Karpas-422 (cell line): ENCODE measurements at places on chromosomes 6 and 20.

GRCh38 chr20:1895674-1896483 lies 672 bp downstream of the SIRPA start:
- H3K4me3 ChIP-seq, result peak overlapping the region; percentile 42; the same call in 1 of the 2 replicates
- H3K36me3 ChIP-seq, result no peaks in the 10 kb centered on the region
- H3K27ac ChIP-seq, result no peak overlapping the region
- peak; percentile 73 for DNase-seq
- peaks cover 41% of the 10 kb centered on the region for H3K4me1 ChIP-seq
- H3K27me3 ChIP-seq, result peaks cover 5% of the 10 kb centered on the region; the same call in 1 of the 2 replicates

DNA sequence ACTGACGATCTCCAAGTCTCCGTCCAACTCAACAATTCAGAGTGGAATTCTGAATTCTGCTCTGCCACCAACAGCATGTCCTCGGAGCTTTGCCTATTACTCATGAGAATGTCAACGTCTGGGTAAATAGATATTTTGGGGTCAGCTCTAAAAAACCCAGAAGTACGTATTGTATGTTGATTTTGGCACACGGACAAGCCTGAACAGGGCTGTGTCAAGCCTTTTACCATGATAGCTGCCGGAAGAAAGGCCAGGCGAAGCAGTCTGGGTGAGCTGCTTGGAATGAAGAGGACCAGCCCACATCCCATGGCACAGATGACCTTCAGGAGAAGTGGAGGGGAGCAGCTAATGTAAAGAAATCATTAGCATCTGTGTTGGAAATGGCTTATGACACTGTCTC lies 88.0 kb upstream of the JAG1 start:
- H3K27ac ChIP-seq, result no peak overlapping the region
- no peak overlapping the region for H3K4me3 ChIP-seq
- H3K27me3 ChIP-seq, result no peaks in the 10 kb centered on the region
- no peaks in the 10 kb centered on the region for H3K36me3 ChIP-seq
- H3K4me1 ChIP-seq, result no peaks in the 10 kb centered on the region

- DNase-seq, result no peak
- peaks cover 10% of the 10 kb centered on the region; the same call in 1 of the 2 replicates for H3K4me1 ChIP-seq
- no peak overlapping the region for H3K27ac ChIP-seq
- H3K4me3 ChIP-seq, result no peak overlapping the region
- no peaks in the 10 kb centered on the region for H3K27me3 ChIP-seq
- H3K36me3 ChIP-seq, result peaks cover under 1% of the 10 kb centered on the region; the same call in 1 of the 2 replicates
Observed at GRCh38 chr6:158170656-158171081, 2.5 kb downstream of the GTF2H5 start.

- H3K36me3 ChIP-seq, result no peaks in the 10 kb centered on the region
- H3K4me3 ChIP-seq, result no peak overlapping the region
- H3K27ac ChIP-seq, result no peak overlapping the region
- H3K4me1 ChIP-seq, result peaks cover 2% of the 10 kb centered on the region; the same call in 1 of the 2 replicates
Observed at GRCh38 chr6:110566346-110567125, 90.1 kb upstream of the SLC22A16 start.

DNA sequence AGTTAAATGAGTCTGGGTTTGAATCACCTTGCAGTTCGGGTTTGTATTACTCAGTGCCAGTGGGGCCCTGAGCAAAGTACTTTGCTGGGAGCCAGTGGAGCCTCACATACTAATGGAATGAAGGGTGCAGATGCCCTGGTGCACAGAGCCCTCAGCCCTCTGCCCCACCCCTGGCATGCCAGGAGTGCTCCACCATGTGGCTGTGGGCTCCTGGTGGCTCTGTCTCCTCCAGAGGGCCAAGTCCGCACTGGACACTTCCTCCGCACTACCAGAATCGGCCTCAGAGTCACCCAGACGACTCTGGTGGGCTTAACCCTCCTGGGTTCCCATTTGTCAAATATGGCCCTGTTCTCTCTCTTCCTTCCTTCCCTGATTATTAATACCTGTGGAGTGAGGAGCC lies 94.0 kb downstream of the STK35 start:
- no peak overlapping the region for H3K4me3 ChIP-seq
- no peaks in the 10 kb centered on the region for H3K36me3 ChIP-seq
- H3K4me1 ChIP-seq, result no peaks in the 10 kb centered on the region
- H3K27ac ChIP-seq, result no peak overlapping the region

GRCh38 chr20:19688031-19688806 lies 69.8 kb upstream of the RIN2 start:
- DNase-seq, result peak; percentile 75
- H3K36me3 ChIP-seq, result no peaks in the 10 kb centered on the region
- no peak overlapping the region for H3K27ac ChIP-seq

DNA sequence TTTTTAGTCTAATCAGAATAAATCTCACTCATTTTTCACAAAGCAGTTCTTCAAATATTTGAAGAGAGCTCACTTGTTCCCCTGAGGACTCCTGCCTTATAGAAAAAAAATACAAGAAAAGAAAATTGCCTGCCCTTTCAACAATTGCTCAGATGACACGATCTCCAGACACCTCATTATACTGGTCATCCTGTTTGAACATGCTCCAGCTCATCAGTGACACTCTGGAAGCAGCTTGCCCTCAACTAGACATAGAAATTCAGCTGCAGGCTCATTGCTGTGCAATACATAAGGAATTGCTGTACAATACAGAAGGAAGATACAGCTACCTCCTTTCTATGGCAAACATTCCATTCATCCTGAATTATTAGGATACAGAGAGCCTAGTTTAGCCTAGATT lies 73.1 kb downstream of the OPN5 start:
- H3K4me1 ChIP-seq, result no peaks in the 10 kb centered on the region
- H3K36me3 ChIP-seq, result no peaks in the 10 kb centered on the region
- no peaks in the 10 kb centered on the region for H3K27me3 ChIP-seq
- DNase-seq, result no peak

DNA sequence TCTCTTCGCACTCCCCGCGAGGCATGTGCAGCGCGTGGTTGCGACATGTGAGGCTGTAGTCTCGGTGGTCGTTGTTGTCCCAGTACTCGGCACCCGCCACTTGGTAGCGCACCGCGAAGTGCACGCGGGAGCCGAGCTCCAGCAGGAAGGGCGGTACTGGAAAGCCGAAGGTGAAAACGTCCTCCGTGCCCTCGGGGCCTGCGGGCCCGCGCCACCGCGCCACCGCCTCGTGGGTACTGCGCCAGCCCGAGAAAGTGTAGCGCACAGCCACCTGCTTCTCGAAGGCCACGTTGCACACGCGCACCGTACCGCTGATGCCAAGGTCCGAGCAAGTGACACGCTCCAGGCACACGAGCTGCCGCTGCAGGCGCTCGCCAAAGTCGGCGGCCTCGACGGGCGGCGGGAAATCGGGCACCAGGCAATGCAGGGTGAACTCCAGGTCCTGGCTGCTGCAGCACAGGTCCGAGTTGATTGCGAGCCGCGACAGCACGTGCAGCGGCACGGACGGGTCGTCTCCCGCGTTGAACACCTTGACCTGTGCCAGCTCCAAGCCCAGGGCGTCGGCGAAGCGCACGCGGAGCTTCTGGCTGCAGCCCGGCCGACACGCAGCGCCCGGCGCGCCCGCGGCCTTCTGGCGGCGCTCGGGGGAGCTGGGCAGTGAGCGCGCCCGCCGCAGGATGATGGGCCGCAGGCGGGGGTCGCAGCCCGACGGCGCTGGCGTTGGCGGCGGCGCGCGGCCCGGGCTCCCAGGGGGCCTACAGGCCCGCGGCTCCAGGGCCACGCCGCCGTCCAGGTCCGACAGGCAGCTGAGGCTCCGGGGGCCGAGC lies 840 bp downstream of the PPP1R3D start:
- no peak for DNase-seq
- no peak overlapping the region for H3K27ac ChIP-seq
- peak overlapping the region; percentile 71 for H3K4me3 ChIP-seq
- H3K4me1 ChIP-seq, result peaks cover 38% of the 10 kb centered on the region
- no peaks in the 10 kb centered on the region for H3K27me3 ChIP-seq
